ENCODE measurements at places on chromosomes 4 and X.

GRCh38 chrX:153693216-153694086, 5.7 kb downstream of the SLC6A8 start:
- no peak for DNase-seq

DNA sequence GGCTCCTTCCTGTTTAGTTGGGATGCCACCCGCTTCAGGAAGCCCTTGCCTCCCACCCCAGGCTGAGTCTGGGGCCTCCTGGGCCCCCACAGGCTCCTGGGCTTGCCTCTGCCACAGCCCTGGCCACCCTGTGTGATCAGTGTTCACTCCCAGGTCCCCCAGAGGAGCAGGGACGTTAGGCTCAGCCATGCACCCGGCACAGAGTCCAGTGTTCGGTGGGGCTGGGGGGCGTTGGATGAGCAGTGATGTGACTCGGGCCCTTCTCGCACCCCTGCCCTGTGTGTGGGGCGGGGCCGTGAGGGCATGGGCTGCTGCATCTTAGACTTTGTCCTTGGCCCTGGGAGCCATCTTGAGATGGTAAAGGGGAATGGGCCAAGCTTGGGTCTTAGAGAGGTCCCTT, 29.9 kb upstream of the HTRA3 start:
- no peak for DNase-seq

GRCh38 chrX:17021851-17022604, 75.6 kb downstream of the REPS2 start:
- peak; percentile 42 for DNase-seq

DNA sequence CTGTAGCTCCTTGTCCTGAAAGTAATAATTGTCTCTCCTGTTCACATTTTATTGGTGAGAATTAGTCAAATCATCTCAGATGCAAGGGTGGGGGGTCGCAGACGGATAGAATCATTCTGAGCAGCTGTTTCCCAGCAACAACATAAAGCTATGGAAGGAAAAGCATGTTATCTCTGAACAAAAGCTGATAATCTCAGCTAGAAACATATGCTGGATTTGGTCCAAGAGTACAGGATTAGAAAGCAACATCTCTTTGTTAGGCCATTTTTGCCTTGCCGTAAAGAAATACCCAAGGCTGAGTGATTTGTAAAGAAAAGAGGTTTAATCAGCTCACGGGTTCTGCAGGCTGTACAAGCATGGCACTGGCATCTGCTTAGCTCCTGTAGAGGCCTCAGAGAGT, 472.8 kb upstream of the BOD1L1 start:
- DNase-seq: no peak

- no peak for DNase-seq
These were observed 854.7 kb upstream of the ADGRL3 start for GRCh38 chr4:60345392-60345791.

DNA sequence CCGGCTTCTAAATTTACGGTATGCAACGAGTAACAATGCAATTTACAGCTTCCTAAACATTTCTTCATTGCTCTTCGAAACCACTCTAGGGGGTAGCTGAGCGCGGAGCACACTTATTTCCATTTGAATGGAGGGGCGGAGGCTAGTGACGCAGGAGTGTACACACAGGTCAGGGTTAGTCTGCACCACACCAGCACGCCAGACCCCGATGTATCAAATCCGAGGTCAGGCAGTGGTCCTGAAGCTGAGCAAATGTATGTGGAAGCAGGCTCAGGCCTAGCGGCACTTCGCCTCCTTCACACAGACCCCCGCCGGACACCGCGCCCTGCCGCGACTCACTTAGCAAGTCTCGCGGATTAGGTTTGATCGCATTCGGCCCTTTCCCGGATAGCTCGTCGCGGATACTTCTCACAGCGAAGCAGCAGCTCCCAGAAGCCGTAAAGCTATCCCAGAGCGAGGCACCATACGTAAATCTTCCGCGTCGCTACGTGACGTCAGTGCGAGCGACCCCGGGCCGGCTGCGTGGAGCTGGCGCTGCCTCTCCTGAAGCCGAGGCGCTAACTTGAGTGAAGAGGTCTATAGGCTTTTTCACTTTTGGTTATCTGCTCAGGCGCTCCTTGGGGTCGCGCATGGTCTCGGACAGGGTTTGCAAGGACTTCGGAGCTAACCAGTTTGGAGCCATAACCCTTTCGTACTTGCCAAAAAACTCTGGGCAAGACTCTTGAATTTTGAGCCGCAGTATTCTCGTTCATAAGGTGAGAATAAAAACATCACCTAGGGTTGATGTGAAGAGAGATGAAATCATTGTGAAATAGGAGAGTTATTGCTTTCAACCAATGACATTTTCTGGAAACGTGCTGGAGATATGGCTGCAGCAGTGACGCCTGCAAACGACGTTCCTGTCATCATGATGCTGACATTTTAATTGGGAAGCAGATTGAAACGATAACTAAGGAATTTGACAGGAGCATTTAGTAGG, at the start of gene AASDH:
Gene AASDH, minus strand, starts transcription at position 469 of the 979 bp plus-strand sequence. CDS start 3,192 bp downstream, outside the sequence.
- DNase-seq: peak; percentile 94

DNA sequence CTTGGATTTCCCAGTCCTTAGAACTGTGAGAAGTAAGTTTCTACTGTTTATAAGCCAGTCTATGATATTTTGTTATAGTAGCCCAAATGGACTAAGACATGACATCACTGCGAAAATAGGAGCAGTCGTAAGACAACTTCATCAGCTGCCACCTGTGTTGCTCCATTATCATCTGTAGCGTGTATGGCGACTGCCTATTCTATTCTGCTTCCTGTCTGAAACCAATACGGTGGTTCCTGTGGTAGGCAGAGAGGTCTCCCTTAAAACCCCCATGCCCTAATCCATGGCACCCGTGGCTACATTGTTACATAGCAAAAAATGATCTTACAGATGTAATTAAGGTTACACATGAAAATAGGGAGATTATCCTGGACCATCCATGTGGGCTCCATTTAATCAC, 105.4 kb upstream of the FAT1 start:
- no peak for DNase-seq

DNA sequence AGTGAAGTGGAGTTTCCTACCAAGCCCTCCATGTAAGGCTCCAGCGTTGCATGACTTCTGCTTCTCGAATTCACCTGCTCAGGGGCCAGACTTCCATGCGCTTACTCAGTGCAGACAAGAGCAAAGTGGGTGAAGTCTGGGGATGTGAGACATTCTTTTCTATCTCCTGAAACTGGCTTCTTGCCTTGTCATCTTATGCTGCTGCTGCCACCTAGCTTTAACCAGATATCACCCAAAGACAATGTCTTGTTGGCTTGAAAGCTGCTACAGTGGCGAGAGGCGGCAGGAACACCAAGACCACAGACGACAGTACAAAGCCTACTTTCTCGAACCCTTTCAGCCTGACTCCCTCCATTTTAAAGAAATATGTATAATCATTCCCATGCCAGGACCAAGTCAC, 103.6 kb upstream of the ADGRG2 start:
- no peak for DNase-seq

GRCh38 chr4:79662651-79663050, 254.6 kb upstream of the GK2 start:
- DNase-seq: no peak

- no peak for DNase-seq
These were observed 312.9 kb downstream of the TRIML1 start for GRCh38 chr4:188452097-188452496.

GRCh38 chr4:67071641-67072040, 473.7 kb downstream of the CENPC start:
- no peak for DNase-seq

GRCh38 chr4:154490234-154490582, 1.4 kb downstream of the DCHS2 start:
- no peak for DNase-seq

- DNase-seq: no peak
These were observed 18.5 kb upstream of the NAT8L start for GRCh38 chr4:2040391-2041238.

GRCh38 chr4:108107101-108107500, 61.6 kb downstream of the LEF1 start:
- no peak for DNase-seq

- no peak for DNase-seq
These were observed 63.8 kb upstream of the INPP4B start for GRCh38 chr4:142909908-142910307.

- no peak for DNase-seq
These were observed 330.2 kb downstream of the PTTG2 start for GRCh38 chr4:38290366-38290765.

GRCh38 chr4:40750461-40751258, 905 bp downstream of the NSUN7 start:
- DNase-seq: no peak

DNA sequence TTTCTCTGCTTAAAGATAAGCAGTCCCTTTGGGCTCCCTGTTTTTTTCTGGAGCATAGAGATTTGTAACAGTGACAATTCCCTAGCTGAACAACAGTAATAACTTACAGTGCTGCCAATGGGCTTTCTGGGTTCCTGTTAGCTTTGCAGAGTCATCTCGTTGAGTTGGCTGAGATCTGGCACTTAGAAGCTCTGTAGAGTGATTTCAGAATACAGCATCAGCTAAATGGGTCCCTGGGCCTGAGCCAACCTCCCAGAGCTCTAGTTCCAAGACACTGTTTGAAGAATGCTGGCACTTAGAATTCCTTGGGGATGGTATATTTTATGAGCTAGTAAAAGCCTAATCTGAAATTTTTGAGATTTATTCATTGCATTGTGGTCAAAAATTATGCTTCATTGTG, 43.5 kb upstream of the SERTM2 start:
- no peak for DNase-seq

- DNase-seq: no peak
These were observed 140.8 kb upstream of the EDNRA start for GRCh38 chr4:147340111-147340510.

DNA sequence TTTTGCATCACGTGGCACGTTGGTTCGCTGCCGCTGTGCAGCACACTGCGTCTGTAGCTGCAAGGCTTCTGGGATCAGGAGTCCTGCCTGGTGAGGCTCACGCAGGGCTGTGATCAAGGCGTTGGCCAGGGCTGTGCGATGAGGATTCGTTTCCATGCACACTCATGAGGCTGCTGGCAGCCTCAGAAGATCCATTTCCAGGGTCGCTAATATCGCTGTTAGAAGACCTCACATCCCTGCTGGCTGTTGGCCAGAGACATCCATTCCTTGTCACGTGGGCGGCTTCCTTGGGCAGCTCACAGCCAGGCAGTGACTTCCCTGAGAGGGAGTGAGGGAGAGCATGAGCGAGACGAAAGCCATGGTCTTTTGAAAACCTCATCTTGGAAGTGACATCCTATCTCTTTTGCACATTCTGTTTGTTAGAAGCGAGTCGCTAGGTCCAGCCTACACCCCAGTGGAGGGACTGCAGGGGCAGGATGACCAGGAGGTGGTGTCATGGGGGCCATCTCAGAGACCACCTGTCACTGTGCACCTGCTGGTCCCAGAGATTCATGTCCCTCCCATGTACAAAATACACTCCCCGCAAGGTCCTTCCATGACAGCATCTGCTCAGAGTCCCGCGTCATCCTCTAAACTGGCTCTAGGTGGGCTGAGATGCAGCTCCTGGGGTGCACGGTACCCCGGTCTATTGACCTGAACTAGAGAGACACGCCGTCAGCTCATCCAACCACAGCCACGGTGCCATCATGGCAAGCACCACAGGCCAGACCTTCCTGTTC, 12.2 kb downstream of the RGS12 start:
- no peak for DNase-seq

DNA sequence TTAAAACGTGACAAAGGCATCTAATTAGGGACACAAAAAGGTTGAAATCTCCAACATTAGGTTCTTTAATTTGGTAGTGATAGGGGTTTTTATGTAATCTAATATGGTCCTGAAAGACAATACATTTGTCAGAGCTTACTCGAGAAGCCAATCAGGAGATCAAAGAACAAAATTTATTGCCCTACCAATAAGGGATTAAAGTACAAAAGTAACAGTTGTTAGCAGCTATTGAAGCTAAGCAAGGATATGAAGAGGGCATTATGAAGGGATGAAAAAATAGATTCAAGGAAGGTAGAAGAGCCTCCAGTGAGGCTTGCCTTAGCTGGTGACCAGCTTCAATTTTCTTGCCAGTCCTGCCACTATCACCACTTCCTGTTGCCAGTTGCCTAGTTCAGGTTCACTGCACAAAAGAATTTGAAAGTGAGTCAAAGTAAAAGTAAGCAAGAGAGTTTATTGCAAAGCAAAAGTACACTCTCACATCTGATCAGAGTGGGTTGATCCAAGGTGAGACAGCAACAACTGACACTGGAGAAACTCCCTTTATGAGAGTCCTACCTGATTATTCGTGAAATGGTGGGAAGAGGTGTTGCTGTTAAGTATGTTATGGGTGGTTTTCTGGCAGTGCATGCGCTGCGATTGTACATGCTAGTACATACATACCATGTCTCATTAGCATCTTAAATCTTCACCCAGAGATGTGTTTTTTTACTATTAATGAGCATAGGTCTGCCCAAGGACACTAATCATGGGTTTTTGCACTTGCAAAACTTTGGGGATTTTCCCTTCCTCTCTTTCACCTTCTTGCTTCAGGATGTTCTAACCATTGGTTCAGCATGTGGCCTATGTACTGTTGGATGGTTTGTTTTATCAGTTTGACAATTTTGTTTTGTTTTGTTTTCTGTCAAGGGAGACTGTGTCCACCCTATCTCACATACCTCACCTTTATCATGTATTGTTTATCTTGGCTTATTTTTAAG, 263.2 kb upstream of the ITM2A start:
- DNase-seq: no peak

GRCh38 chr4:72318421-72319170, 250.4 kb downstream of the ADAMTS3 start:
- DNase-seq: no peak

DNA sequence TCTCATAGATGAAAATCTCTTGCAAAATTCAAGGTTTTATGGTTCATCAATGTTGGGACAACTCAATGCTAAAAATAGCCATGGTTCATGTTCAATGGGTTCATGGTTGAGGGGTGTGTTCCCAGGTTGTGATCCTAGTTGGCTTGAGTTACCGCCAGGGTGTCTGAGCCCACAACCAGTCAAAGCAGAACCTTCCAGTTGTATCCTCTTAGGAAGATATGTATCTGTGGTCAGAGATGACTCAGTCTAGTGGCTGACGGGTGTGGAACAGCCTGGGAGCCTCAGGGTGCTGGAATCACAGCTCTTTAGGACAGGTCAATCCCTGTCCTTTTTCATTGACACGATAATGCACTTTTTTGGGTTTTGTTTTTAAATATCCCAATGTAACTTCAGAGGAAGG, 192.3 kb upstream of the NR3C2 start:
- no peak for DNase-seq

DNA sequence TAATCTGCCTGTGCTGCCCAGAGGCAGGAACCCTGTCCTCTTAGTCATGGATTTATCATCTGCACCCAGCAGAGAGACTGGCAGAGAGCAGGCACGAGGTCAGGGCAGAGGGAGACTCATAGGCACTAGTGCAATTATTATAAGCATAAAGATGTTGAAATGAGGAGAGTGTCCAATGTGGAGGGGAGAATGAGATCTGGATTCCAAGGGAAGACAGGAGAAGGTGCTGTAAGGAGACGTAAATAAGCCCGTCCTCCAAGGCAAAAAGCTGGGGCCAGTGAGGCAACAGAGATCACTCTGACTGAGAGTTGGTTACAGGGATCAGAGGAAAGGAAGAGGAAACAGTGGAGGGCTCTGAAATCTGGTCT, 406.2 kb downstream of the MAPK10 start:
- peak; percentile 22 for DNase-seq

All from suppressor macrophage treated with lipopolysaccharide for 4 hours (primary cell).